ENCODE measurements at places on chromosomes 5 and 9. TPM values are rescaled to one million over a fixed set of nuclear protein-coding genes. Genes with fewer than 3 reads are reported as not detected.
A peak's percentile ranks its signal among the peaks of the same experiment; 100 is the strongest.

GRCh38 chr5:39501397-39501796, 76.6 kb upstream of the DAB2 start:
- DNase-seq, result peak; percentile 90

PCDHGC3 gene
- total RNA-seq, result 21.9 TPM

- no peak for DNase-seq
Measured at GRCh38 chr9:71485326-71485725, 283.0 kb downstream of the CEMIP2 start.

DNA sequence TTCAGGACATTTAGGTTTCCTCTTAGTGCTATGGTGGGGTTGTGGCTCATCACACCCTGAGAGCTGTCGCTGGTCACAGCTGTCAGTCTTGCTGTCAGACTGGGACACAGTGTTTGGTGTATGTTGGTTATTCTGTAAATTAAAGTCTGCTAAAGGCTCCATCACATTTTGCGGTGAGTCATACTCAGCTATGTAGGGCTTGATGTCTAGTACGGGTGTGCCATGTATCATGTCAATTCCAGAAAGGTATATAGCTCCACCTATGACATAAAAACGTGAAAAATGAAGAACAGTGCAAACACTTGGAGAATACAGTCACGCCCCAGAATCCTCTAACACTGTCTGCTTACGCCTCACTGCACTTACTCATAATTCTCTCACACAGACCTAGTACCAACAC, 11.9 kb downstream of the TRMO start:
- DNase-seq, result no peak

ANKRD34B gene
- total RNA-seq, result not detected

DNA sequence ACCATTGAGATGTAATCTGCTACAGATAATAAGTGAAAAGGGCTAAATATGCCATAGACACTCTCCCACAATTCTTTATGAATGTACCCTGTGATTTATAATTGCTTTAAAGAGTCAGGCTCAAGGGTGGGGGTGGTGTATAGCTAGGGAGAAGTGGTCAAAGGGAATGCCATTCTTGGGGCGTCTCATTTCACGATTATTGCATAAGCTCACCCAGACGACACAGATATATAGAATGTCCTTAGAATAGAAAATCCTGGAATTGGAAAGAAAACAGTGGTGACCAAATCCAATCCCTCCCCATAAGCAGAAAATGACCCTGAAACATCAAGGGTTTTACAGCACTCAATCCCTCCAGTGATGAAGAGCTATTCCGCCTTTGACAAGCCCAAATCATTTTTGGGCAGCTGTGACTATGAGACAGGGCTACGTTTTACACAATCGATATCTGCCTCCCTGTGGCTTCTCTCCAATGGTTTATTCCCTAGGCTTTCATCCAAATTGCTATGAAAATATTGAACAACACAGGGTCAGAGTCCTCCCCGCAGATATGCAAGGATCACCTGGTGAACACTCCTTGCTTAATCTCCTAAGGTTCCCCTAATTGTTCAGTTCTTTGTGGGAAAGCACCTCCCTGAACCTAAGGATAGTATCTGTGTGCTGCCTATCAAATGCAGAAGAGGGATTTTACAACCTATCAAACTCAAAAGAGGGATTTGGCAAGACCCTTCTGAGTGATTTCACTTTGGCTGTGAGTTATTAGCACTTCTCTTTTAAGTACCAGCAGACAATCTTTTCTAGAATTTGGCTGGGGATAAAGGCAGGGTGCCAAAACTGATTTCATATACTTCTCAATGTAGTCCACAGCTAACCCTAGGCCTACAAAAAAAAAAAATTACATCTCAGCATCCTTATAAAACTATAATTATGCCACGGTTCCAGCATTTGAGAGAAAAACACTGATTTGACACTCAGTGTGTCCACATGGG, 144.9 kb upstream of the CDH6 start:
- no peak for DNase-seq

DNA sequence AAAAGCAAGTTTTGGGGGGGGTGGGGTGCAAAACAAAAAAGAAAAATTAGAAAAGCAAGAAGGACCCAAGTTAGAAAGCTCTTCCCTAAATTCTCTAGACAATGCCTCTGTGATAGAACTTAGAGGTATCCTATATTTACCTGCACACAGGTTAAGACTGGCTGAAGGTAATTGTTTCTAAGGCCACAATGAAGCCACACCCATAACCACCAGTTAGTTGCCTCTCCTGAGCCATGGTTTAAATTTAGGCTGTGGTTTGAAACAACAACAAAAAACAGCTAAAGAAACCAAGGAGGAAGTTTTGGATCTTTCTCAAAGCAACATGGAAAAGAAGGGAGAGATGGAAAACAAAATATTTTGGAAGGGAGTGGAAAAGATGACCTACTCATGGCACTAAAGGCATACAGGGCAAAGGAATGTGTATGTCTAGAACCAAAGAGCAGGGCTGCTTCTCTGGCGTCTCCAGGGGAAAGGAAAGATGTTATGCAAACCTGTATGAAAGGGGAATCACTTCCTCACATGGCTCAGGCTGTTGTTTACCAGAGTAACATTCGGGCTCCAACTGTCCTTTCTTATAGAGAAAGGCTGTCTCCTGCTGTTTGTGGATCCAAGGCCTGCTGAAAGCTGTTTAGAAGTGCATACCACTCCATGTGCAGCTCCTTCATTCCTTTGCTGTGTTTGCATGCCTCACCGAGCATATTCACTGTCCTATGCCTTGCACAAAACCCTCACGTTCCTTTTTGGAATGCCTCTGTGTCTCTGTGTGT, 408.9 kb upstream of the MPDZ start:
- DNase-seq, result no peak

DNA sequence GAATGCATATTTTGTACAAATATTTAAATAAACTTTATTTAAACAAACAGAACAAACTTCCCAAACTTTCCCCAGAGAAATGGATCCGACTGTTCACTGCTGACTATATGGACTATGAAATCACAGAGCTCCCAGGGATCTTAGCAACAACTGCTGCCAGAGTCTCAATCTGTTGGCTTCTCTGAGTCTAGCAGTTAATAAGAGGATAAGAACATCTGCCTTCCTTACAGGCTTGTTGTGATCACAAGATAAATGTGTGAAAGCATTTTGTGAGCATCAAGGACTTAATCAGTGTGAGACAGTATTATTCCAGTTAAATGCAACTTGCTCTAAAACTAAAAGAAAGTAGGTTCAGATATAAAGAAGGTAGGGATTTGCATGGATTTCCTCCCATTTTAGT, 31.4 kb upstream of the MYOT start:
- no peak for DNase-seq

DNA sequence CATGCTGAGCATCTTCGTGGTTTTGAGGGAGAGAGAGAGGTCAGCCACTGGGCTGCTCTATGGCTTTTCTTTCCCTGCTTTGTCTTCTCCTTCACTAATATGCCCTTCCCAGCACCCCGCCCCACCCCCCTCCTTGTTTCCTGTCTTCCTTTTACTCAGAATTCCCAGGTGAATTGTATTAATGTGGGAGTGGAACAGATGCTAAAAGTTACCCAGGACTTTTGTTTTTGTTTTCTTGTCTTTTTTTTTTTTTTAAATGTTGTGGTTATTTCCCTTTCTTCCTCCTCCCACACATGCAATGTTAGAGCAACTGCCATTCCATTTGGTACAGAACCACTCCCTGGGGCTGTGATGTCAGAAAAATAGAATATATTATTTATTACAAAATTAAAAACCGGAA, 442.7 kb upstream of the CD180 start:
- no peak for DNase-seq

DNA sequence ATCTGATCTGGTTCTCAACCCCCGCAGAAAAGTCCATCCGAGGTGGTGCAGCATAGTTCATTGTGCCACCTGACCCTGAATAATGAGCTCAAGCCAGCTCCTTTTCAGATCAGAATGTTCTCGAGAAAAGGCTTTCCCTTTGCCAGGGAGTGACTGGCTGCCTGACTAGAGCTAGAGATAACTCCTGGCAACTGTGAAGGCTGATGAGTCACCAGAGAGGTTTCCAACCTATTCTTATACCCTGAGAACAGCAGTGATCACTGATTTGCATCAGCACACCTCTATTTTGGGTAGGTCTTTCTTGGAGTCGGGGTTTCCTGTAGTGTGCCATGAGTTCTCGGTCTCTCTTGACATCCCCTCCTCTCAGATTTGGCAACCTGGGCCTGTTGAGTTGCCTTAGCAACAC, 127.9 kb downstream of the PIK3R1 start:
- DNase-seq, result peak; percentile 81

GRCh38 chr9:135379540-135380267, 99.9 kb upstream of the PPP1R26 start:
- no peak for DNase-seq

DNA sequence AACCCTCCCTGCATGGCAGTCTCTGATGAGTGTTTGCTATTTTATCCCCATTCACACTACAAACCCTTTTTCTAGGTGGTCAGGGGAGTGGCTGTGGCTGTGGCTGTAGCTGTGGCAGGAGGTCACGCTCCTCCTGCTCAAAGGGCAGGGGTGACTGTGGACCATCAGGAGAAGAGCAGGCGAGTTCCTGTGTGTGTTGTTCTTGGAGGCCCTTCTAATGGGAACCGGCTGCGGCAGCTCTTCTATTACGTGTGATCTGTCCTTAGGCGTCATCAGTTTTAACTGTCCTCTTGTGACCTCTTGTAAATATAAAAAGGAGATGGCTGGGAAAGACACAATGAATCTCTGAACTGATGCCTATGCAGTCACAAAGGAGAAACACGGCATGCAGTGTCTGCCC, 65.1 kb downstream of the ANKH start:
- DNase-seq, result peak; percentile 89

GRCh38 chr9:131496844-131497405, 5.8 kb upstream of the POMT1 start:
- DNase-seq, result no peak

- peak; percentile 70 for DNase-seq
Measured at GRCh38 chr5:119355685-119356611, at the start of gene TNFAIP8. TNFAIP8 (plus strand) TSS chr5:119356019; CDS start chr5:119356091, 72 bp downstream.
